RWPE2 (cell line): ENCODE measurements at places on chromosomes 3 and 15.
A peak's percentile ranks its signal among the peaks of the same experiment; 100 is the strongest.

- DNase-seq: no peak
Measured at GRCh38 chr15:45790325-45790943, 155.6 kb downstream of the SQOR start.

GRCh38 chr15:53133255-53133850 is 343.2 kb upstream of the ONECUT1 start:
- DNase-seq: no peak

GRCh38 chr3:136196064-136196400 is at the start of gene MSL2:
Gene MSL2, minus strand, starts transcription at chr3:136196335. Its CDS starts 1,222 bp downstream, at chr3:136195113.
- DNase-seq: no peak

GRCh38 chr3:103991461-103992115 is 1375.1 kb upstream of the ALCAM start:
- DNase-seq: no peak

DNA sequence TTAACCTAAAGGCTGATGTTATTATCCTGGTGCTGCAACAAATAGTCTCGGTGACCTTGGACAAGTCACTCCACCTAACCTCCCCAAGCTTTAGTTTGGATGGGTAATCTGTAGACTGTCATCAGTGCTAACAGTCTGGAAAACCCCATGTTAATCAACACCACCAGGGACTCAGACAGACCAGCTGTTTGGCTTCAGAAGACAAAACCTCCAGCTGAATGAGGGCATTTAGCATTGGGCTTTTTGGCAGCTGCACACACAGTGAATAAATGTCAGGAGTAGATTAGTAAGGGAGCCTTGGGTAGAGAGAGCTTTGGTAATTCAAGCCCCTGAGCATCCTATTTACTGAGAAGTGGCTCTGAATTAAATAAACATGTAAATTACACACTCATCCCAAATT is 24.9 kb upstream of the C3orf80 start:
- no peak for DNase-seq

GRCh38 chr3:121659586-121659985 is 1.1 kb downstream of the HCLS1 start:
- DNase-seq: no peak

DNA sequence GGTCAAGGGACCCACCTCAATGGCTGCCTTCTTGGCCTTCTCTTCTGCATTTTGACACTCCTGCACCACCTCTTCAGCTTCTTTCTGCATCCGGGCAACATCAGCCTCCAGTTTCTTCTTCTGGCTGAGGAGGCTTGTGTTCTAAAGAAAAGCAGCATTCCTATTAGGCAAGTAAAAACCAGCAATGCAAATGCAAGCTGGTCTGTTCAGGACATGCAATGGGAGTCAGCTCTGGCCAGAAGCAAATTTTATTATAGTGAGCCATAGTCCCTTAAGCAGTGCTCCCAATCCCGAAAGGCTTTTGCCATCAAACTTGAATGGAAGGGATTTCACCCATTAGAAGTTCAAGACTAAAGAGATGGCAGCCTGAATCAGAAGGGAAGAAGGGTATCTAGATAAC is 97.7 kb downstream of the HHLA2 start:
- DNase-seq: no peak

DNA sequence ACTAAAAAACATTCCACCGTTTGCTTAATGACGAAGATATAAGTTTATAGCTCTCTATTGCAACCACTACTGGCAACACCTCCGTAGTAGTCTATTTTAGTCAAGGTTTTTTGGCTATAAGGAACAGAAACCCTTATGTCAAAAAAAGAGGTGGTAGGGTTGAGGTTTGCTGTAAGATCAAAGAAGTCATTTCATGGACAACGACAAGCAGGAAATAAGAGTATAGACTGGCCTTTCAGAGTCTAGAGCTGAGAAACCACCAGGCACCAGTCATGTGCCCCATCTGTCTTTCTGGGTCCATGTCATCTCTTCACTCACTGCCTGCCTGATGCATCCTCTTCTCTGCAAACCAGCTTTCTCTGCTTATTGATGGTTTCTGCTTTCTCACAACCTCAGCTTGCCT is 42.7 kb downstream of the THBS1 start:
- DNase-seq: no peak

- no peak for DNase-seq
Measured at GRCh38 chr15:80003171-80003570, 32.2 kb upstream of the BCL2A1 start.

GRCh38 chr15:85493260-85493659 is 112.9 kb downstream of the AKAP13 start:
- DNase-seq: no peak

GRCh38 chr3:124117486-124117885 is 125.6 kb upstream of the ROPN1 start:
- DNase-seq: no peak

- DNase-seq: no peak
Measured at GRCh38 chr3:7381741-7382140, 520.8 kb downstream of the GRM7 start.

DNA sequence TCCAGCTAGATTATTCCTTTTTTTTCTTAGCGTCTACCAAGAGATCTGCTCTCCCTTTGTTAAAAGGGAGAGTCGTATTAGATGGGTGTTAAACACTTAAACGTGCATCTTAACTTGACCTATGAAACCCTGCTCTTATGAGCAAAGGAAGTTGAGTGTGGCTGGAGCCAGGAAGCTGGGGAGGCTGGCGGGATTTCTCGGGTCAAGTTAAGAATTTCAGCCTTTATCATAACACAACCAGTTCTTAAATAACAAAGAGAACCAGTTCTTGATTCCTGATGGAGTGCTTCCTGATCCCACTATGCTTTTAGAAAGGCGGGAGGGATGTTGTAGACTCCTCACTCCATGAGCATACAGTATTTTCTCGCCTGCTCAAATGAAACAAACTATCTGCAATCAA is 215.1 kb downstream of the ITPR1 start:
- DNase-seq: no peak

GRCh38 chr3:63976872-63977200 is 46.5 kb downstream of the PSMD6 start:
- no peak for DNase-seq

DNA sequence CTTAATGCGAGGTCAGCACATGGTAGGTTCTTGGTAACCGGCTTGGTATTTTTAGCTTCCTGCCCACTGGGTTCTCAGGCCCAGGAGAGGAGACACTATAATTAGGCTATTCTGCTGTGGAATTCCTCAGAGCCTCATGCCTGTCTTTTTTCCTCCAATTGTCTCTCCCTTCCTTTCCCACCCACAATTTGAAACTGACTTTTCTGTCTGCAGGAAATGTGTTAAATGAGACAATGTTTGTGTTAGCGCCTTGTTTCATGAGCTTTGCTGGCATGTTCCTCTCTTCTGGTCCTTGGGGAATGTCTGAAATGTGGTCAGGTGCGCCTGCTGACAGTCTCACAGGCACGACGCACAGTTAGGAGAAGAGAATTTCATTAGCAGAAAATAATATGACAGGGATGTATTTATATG is 223.6 kb upstream of the CTNNB1 start:
- DNase-seq: no peak

DNA sequence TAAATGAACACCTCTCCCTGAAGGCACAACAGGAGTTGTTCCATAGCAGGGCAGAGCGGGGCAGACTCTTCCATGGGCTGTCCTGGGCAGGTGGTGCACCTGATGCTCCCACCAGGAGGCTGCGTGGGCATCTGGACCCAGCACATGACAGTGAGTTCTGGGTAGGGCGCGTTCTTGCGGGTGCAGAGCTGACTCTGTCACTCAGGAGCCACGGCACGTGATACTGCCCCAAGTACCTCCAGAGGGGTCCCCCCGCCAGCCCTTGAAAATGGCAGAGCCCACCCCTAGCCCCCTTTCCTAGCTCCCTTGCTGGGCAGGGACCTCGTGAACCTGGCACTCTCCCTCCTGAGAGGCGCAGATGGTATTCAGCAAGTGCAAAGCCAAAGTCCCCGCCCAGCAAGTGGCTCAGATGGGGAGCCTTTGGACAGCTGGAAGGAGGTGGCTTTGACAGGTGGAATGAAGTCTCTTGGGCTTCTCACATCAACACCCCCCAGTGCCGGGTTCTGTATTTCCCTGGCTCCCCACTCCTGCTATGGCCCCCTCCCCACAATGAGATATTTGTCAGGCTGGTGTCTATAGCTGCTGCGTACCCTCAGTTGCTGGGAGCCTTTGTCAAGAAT is 172.1 kb downstream of the TBC1D2B start:
- peak; percentile 70 for DNase-seq

- no peak for DNase-seq
Measured at GRCh38 chr3:105904678-105905284, 36.0 kb upstream of the CBLB start.

GRCh38 chr3:106628407-106628806 is 748.8 kb upstream of the CCDC54 start:
- no peak for DNase-seq

DNA sequence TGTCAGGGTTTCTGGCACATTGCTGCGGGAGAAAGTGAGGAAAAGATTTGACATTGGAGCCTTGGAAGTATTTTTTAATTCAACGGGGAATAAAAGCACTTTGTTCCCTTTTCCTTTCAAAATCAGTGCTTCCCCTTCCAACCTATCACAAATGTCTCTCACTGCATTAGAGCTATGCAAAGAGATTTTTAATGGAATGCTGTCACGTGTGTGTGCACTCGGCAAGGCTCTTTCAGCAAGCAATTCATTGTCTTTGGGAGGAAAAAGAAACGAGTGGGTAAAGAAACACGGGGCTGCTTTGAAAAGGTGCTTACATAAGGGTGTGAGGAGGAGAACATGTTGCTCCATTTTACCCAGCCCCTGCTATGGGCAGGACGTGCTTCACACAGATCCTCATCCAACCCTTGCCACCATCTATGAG is 490.4 kb upstream of the PROK2 start:
- DNase-seq: no peak

DNA sequence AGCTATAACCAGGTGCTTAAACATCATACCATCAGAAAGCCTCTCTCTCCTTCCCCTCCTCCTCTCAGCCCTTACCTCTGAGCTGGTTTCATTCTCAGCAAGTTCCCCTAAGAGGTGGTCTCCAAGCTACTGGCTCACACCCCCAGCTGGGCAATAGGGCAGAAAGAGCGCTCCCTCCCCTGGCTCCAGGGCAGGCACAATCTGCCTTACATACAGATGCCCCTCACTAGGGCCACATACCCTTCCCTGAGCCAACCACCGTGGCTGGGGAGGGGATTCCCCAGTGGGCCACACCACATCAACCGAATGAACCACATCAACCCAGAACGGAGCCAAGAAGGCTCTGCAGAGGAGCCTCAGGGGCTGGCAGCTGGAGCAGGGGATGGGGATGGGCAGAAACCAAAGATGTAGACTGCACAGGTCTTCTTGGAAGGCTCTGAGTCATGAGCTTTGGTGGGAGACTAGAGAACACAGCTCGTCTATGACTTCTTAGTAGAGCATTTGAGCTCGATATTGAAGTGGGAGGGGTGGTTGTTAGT is 4.6 kb upstream of the FBLN2 start:
- no peak for DNase-seq

GRCh38 chr3:3998140-3998922 is 199.1 kb downstream of the LRRN1 start:
- DNase-seq: no peak

- DNase-seq: no peak
Measured at GRCh38 chr3:127428344-127428997, 140.6 kb upstream of the PRR20G start.

DNA sequence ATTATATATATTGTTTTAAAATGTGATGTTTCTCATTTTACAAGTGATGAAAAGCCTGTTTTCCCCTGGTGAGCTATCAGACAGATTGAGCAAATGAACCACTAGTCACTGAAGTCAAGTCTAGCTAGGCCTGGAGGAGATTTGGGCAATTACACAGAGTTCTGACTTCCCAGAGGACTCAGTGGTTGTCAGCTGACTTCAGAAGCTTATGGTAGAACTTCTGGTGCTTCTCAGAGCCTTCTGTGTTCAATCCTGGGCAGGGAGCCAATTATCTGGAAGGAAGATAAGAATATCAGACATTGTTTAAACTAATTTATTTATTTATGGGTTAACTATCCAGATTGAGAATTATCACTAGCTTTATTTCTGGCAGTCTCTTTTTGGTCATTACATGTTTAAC is 37.7 kb upstream of the NAALADL2 start:
- DNase-seq: no peak

GRCh38 chr15:37016231-37016630 is 84.1 kb downstream of the MEIS2 start:
- DNase-seq: no peak

DNA sequence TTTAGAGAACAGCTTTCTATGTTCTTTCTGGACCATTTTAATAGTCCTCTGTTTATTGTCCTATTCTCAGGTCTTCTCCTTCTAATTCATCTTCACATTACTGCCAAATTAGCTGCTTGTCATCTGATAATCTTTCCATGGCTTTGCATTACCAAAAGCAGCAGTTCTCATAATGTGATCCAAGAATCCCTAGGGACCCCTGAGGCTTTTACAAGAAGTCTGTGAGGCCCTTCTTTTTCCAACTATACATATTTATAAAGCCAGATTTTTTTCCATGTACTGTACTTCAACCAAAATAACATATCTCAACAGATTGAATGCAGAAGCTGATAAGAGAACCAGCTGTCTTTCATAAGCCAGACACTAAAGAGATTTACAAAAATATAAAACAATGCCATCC is 162.5 kb upstream of the BFSP2 start:
- no peak for DNase-seq

DNA sequence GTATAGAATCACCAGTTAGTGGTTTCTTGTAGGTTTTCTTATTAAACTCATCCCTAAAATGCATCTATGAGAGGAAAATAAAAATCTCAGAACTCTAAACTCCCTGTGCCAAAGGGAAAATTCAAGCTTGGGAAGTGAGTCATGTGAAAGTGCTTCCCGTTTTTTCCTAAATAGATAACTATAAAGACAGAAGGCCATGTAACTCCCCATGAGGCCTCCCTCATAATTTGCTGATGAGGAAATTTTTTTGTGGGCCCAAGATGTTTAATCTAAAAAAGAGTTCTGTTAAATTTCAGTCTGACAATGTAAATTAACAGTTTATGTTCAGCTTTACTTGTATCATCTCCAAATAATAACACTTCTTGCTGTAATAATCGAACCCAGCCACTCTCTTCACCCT is 1273.9 kb downstream of the OTOL1 start:
- DNase-seq: no peak

DNA sequence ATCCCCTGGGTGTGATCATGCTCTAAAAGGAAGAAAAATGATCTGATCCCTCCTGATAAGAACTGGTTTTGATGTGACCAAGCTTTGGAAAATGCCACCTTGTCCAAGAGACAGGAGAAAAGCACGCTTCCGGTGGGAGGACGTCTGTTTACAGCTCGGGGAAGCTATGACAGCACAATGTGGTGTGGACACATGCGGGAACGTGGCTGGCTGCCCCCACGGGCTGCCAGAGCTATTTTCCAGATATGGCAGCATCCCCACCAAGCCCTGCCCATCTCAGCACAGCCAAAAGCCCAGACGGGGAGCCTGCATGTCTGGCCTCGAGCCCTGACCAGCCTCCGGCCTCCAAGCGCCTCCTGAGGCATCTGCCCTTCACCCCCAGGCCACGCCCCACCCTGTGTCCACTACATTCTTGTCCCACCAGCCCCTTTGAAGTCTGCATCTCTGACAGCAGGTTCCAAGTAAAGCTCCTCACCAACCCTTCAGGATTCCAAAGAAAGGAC is 63.2 kb upstream of the HRH1 start:
- no peak for DNase-seq
